ENCODE measurements at places on chromosomes 3 and 15.

GRCh38 chr15:89908226-89908625, 4.5 kb downstream of the ARPIN start:
- no peak for DNase-seq

DNA sequence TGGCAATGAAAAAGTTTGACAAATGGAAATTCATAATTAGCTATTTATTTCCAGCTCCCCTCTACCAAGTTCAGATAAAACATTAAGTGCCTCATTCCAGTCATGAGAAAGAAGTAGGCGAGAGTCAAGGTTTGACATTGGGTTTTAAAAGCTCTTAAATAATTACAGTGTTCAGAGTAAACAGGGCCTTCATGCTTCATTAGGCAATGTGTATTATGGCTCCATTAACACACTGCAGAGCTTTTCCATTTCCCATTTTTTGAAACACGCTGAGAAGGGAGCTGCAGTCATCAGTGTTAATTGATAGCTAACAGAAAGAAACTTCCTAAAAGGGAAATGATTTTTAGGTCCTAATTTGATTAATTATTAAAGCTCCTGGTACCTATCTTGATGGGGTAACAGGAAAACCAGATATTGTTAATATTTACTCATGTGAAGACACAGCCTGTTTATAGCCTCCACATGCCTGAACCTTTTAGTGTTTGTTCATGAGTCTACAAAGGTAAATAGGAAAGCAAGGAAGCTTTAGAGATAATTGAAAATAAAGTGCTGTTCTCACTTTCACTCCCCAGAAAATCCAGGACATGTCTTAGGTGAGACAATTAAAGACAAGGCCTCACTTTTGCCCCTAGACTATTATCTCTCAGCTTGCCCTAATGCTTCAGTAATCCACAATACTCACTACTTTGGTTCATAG, 28.7 kb downstream of the SST start:
- DNase-seq: no peak

DNA sequence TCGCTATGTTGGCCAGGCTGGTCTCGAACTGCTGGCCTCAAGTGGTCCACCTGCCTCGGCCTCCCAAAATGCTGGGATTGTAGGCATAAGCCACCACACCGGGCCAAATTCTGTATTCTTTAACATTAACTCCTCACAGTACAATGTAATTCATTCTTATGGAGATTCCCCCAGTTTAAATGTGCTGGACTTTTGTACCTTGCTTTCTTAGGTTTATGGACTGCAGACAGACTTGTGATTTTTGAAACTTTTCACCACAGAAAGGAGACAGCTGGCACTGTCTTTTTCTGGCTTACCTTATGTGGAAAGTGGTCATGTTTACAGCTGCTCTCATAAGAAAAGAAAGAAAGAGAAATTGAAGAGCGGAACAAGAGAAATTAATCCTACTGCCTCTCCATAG, 103.8 kb downstream of the IQCH start:
- DNase-seq: no peak

GRCh38 chr15:29008846-29009245, 123.1 kb downstream of the APBA2 start:
- DNase-seq: no peak
